ENCODE measurements at places on chromosomes 6 and 20.

GRCh38 chr6:140768133-140768532, 1364.6 kb upstream of the GJE1 start:
- no peak for DNase-seq

DNA sequence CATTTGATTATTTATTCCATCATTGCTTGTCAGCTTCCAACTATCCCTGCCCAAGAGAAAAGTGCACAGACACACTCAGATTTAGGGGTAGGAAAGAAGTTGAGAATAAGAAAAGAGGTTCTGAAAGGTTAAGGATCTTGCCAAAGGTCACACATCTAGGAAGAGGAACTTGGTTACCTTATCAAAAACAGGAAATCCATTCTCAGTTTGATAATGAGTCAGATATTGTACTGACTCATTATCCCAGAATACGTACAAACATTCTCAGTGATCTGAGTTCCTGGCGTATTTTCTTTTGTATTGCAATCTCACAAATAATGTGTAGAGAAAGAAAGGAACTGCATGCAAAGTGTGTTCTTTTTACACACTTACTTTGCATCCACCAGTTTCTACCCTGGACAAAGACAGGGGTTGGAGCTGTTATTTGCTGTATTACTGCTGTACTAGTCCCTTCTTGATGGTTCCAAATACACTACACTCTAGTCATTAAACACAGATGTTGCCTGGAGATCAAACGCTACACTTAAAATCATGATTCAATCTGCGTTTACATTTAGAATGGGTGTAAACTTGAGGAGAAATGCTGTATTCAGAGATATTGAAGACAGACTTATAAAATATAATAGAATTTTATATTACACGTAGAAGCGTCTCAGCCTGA, 545.7 kb downstream of the PRKN start:
- DNase-seq, result no peak

DNA sequence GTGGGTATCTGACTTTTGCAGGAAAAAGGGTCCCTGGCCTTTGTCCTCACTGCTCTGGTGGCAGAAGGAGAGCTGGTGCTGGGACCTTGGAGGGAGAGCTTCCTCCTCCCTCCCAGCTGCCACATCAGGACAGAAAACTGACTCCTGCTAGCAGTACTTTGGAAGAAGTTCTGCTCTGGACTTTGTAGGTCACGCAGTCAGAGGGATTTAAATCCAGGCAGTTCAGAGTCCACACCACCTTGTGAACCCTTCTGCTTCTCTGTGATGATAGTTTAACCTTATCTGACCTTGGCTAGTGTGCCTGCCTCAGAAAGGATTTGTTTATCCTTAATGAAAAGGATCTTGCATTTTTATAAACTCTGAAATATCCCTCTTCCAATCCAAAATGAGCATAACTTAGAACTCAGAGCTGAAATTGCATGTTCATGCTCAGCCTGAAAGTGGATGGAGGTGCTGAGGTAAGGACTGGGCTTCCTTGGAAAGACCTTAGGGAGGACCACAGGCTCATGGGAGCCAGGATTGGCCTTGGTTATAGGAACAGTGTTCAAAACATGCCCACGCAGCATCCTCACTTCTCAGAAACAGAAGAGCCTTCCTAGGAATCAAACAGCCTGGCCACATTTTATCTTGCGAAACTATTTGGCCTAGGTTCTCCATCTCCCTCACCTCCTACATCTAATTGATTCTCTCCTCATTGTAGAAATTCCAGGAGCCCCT, 123.9 kb upstream of the SASH1 start:
- DNase-seq, result no peak

DNA sequence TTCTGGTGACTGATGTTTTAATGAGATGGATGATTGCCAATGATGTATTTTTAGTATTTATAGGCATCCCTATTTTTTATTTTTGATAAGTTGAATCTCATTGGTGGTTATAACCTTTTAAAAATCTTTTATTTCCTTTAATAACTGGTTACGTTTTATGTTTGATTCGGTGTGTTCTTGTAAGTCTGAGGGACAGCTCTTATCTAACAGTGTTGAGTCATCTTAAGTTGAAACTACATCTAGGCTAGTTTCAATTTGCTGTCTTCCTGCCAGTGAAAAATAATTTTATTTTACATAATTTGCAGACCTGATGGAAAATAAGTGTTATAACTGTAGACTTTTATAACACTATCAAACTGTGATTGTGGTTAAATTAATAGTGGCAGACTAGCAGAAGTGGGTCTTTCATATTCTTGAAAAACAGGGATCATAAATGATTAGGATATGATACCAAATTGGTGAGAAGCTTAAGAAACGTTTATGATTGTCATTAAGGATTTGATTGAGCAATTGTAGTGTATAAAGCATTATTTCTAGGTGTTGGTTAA, 4.6 kb downstream of the AFDN start:
- no peak for DNase-seq

DNA sequence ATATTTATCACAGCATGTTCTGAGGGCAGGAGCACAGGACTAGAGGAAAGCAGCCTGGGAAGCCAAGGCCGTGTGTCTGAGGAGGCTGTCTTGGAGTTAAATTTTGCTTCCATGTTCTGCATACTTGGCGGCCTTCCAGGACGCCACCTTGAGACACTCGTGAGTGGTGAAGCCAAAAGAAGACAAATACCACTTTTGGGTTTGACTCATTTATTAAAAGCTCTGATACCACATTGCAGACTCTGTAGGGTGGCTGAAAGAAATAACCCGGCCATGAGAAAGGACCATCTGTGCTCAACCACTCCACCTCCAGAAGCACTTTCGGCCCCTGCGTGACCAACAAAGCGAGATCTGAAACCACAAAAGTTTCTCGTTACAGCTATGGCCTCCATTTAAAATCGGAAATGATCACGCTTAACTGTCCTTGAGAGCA, 120.0 kb downstream of the TMEM242 start:
- no peak for DNase-seq

DNA sequence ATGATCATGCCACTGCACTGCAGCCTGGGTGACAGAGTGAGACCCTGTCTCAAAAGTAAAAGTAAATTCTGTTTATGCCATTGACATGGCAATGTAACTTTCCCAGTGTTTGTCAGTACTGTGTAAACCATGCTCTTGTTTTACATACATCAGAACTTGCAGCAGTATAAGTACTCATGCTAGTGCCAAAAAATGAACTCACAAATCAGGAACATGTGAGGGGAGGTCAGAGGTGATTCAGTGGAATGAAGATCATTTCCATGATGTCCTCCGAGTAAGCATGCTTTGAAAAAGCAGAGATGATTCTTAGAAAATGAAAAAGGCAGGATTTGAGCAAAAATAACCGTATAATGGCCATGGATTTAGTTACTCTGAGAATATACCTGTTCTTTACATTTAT, 81.9 kb downstream of the ANKS1A start:
- no peak for DNase-seq

GRCh38 chr6:38476141-38476540, 163.6 kb downstream of the BTBD9 start:
- no peak for DNase-seq

GRCh38 chr6:46565531-46565930, 74.3 kb upstream of the RCAN2 start:
- no peak for DNase-seq

- no peak for DNase-seq
These were observed 313.9 kb downstream of the THBS2 start for GRCh38 chr6:168939796-168940195.

DNA sequence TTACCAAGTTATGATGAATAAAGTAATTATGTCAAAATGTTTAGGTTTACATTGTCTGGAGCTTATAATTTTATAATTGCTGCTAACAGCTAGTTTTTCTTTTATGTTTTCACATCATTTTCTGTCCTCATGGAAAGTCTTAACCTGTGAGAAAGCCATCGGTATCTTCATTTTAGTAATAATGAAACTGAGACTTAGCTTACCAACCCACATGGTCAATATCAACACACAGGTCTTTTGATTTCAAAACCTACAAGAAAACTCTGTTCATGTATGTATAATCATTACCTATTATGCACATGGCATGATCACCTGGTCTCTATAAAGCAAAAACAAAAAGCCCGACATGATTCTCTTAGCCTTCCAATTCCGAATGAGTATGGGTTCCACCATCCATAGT, 61.9 kb downstream of the KCNQ5 start:
- no peak for DNase-seq

Measured in spleen (tissue), 13 donors.